ENCODE measurements at places on chromosomes 12 and 14.

DNA sequence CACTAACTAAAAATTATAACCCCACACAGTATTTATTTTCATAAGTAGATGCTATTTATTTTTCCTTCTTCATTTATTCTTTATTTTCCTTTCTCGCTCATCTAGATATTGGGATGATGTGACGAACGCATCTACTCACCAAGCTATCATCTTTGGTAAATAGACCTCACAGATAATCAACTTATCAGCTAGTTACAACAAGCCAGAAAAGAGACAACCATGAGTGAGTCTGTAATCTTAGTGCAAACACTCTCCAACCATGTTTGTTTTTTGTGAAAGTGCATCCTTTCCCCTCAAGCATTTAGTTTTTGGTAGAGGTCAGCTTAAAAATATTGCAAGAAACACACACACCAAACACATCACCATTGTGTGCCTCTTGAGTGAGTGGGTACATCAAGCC lies 84.9 kb downstream of the SLC25A21 start:
- DNase-seq = no peak

- DNase-seq = peak; percentile 83
Measured at GRCh38 chr12:123942238-123942653, 30.4 kb downstream of the CCDC92 start.

DNA sequence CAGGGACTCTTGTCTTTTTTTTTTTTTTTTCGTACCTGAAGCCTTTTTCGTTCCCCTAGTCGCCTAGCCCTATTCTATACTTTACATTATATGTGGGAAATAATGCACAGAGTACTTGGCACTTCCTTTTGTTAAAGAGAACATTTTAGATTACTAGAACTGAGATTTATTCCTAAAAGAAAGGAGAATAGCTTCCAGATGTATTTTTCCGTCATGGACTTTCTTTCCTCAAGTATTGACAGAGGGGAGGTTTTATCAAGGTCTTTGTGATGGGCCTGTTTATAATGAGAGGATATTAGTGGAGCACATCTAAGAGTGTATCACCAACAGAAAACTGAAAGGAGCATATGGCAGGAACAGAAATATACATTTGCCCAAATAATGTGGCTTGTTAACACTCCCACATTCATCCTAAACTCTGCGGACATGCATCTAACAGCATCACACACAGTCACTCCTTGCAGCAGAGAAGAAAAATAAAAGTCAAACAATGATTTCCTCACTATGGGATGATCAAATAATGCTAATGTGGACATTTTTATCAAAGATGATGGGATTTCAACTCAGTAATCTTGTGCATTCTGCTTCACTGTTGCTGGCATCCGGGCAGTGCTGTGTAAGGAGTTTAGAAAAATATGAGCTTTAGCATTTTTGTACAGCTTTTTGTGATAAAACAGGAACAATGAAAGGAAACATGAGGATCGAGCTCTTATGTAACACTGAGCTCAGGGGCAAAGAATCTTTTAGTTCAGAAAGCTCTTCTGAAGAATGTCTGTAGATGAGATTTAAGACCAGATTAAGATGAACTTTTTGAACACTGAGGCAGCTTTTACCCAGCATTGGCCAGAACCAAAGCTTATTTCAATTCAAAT lies 183.1 kb downstream of the EGLN3 start:
- peak; percentile 23 for DNase-seq

DNA sequence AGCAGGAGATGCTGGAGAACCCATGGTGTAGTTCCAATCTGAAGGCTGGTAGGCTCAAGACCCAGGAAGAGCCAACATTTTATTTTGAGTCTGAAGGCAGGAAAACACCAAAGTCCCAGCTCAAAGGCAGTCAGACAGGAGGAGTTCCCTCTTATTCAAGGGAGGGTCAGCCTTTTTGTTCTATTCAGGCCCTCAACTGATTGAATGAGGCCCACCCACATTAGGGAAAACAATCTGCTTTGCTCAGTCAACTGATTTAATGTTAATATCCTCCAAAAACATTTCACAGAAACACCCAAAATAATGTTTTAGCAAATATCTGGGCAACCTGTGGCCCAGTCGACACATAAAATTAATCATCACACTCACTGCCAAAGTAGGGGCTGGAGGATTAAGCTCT lies 130.8 kb downstream of the LMNTD1 start:
- DNase-seq = no peak

GRCh38 chr14:74085047-74085637 lies 386 bp downstream of the LIN52 start:
- DNase-seq = peak; percentile 29

DNA sequence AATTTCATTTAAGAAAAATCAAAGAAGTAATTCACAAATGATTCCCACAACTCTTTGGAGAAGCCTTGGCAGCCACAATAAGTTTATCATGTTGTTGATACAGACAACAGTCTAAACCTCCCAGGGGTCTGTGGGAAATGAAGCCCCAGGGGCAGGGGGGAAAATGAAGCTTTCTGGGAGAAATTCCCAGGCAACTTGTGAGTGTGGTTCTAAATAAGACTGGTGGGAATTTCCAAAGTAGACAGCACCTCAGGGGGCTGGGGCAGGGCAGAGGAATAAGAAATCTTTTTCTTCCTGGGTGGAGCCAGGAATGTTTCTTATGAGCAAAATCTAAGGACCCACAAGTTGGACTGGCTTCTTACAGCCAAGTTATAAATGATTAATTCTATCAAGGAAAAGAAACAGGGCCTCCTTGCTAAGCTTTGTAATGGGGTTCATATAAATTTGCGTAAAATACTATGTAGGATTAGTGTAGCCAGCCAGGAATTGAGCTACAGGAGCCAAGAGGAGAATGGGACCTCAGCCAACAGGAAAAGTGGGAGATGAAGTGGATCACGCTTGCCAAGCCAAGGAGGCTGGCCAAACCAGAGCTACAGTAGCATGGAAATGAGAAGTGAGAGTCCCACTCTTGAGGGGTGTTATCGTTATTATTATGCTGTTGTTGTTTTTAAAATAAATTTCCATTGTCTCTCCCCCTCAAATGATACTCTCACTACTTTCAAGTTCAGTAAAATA lies 182.9 kb upstream of the FAR2 start:
- DNase-seq = no peak

DNA sequence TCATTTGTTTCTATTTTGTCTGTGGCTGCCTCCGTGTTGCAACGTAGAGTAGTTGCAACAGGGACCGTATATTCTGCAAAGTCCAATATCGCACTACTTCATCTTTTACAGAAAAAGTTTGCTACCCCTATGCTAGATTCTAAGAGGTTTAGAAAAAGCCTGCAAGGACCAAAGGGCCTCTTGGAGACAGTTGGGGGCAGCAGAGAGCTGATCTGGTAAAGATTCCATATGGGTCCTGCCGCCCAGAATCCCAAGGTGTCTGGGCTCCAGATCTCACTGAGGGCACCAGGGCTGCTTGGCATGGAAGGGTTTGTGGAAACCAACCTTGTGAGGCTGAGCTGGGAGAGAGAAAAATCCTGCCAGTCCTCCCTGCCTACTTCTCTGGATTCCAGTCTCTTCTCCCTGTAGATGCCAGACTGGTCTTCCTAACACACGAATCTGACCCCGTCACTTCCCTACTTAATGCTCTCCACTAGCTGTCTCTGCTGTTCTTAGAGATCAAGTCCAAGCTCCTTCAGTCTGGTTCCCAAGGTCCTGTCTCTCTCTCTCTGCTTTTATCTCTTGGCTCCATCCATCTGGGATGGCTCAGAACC lies 74.6 kb downstream of the GLRX5 start:
- peak; percentile 25 for DNase-seq

GRCh38 chr12:77130193-77130592 lies 64.8 kb upstream of the E2F7 start:
- DNase-seq = peak; percentile 50

- no peak for DNase-seq
Measured at GRCh38 chr14:79834868-79835267, 376.4 kb downstream of the DIO2 start.

DNA sequence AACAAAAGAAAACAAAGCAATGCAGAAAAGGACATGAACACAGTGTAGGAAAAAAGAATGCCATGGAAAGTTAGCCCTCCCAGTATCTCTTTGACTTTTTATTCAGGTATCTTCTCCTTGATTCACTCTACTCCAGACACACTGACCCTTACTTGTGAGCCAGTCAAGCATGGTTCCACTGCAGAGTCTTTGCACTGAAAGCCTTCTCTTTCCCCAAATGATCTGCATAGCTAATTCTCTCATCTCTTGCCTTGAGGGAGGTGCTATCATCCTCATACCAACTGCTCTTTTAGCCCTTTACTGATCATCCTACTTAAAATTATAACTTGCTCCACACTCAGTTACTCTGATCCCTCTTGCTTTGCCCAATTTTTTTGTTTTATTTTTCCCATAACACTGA lies 101.2 kb upstream of the SLC16A7 start:
- DNase-seq = no peak

- DNase-seq = no peak
Measured at GRCh38 chr12:56862264-56862663, 71.9 kb downstream of the SDR9C7 start.

DNA sequence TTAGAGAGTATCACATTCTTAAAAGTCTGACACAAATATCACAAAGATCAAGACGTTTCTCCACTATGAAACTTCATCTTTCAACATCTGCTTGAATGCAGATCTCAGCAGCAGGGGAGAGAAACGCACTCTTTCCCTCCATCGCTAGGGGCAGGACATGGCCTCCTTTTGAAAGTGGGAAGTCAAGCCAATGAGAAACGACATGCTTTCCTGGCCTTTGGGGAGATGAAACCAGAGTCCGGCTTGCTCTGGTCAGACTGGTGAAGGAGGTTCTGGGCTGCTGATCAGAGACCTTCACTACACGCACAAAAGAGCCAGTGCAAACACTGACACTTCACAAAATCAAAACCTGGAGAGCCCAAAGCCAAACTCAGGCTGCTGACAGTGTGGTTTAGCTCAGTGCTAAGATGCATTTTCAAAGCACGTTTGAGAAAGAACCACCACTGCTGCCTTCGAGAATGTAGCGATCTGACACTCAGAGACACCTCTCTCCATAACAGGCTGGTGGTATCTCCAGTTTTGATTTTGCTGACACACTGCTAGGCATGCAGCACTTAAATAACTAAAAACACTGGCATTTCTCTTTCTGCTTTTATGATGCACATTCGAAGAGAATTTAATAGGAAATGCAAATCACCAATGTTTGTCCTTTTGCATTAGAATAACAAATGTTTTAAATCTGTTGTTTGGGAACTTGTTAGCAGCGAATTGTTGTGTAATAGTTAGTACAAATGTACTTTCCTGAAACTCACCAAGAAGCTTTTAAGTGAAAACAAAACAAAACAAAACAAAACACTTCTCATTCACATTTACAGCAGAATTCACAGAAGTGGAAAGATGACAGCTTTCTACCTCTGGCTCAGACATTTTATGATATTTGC lies 93.9 kb upstream of the OVCH1 start:
- DNase-seq = peak; percentile 31

- DNase-seq = no peak
Measured at GRCh38 chr12:6020930-6021329, 75.9 kb upstream of the ANO2 start.
